ENCODE measurements at places on chromosomes 11 and 22.

DNA sequence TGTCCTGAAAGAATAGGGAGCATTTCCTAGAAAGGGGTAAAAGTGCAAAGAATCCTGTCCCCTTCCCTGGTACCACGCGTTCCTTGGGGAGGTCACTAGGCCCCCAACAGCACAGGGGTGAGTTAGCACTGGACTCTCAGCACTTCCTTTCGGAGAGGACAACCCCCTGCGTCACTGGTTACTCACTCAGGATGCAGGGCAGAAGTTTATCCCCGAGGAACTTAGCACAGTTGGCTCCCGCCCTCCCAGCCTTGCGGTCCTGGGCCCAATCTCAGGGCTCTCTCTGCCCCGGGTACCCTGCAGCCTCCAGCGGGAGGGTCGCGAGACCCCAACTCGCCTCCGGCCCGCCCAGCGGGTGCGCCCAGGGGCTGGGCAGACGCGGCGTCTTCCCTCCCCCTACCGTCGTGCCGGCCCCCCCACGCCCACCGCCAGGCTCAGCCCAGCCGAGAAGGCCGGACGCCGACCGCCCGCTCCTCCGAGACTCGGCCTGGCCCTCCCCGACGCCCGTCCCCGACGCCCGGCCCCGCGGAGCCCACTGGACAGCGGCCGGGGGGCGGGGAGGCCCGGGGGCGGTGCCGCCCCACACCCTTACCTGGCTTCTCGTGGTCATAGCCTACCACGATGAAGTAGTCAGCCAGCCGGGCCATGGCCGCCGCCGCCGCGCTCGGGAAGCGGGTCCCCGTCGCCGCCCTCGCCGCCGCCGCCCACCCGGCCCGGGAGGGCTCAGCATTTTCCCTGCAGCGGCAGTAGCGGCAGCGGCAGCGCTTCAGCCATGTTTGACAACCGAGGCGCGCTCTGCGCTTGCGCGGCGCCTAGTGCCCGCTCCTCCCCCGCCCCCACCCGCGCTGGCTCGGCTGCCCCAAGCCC lies at the start of gene SBF2:
TSS of gene SBF2 (minus strand) at position 797 of the 867 bp plus-strand sequence. CDS start at position 647, 150 bp downstream.
- DNase-seq = peak; percentile 85

DNA sequence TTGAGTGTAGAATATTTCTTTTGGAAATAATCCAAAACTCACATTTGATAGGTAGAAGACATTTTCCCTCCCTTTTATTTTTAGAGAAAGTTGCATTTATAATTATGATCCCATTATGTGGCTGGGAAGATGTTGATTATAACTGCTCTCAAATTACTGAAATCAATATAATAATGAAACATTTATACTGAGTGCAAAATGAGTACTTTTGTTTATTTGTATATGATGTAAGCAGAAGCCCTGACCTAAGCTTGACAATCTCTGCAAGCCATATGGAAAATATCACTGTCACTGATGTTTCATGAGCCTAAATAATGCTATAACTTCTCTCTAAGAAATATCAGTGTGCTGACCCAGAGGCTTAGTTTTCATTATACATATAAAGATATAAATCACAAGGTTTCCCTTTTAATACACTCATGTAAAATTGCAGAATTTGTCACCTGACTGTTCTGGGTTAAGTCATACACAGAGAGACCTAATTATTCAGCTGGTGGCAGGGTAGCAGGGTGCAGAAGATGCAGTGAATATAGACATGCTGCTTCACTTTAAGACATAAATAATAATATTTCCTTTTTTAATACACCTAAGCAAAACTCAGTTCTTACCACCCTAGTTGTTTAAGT lies 99.2 kb downstream of the BBOX1 start:
- DNase-seq = no peak

GRCh38 chr11:1708716-1709115 lies 11.7 kb downstream of the KRTAP5-6 start:
- no peak for DNase-seq

DNA sequence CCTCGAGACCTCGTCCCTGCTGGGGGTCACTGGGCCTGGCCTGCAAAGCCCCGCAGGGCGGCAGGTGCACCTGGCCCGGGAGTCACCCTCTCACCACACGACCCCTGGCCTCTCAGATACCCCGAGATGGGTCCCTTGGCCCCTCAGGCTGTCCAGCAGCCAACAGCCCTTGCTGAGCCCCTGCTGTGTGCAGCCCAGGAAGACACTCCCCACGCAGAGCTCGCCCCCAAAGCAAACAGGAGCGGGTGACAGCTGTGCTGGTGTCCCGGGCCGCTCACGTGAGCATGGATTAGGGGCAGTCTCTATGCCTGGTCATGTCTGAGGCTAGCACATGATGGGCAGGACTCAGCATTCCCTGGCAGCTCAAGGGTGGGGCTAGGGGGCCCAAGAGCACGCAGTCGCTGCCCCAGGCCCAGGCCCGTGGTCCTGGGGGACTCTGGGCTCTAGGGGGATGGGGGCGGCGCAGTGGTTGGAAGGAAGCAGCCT lies 31.3 kb downstream of the WNT7B start:
- no peak for DNase-seq

- DNase-seq = no peak
Measured at GRCh38 chr11:60242740-60243239, at the start of gene MS4A4E. MS4A4E (minus strand) TSS chr11:60243137; CDS start chr11:60230055, 13,082 bp downstream.

GRCh38 chr11:118914987-118915386 lies 10.7 kb downstream of the BCL9L start:
- no peak for DNase-seq

- DNase-seq = no peak
Measured at GRCh38 chr11:73186294-73186850, 31.7 kb upstream of the P2RY2 start.

DNA sequence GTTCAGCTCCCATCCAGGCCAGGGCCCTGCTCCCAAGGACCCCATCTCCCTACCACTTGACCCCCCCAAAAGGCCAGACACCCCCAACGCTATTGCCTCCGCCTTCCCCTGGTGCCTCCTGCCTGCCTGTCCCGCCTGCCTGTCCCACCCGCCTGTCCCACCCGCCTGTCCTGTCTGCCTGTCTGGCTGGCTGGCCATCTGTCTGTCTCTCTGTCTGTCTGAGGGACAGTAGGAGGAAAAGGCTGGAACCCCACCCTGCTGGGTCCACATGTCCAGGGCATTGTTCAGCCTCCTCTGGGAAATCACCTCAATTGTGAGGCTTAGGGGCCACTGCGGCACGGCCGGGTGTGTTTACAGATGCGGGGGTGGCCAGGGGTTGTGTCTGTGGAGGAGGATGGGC lies 25.3 kb upstream of the CBX7 start:
- DNase-seq = no peak

DNA sequence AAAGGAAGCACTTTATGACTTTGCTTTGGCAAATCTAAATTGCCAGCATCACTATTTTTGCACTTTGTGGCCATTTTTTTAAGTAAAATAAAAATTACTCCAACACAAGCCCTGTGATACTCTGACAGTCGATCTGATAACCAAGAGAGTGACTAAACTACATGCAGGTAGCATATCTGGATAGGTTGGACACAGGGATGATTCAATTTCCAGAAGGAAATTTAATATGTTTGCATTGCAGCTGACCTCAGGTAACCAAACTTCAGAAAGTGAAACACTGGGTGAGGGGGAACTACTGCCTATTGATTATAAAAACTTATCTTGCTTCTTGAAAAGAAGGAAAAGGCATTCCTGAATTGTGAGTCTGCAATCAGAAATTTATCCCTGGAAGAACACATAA lies 13.9 kb downstream of the OR5B3 start:
- peak; percentile 5 for DNase-seq

DNA sequence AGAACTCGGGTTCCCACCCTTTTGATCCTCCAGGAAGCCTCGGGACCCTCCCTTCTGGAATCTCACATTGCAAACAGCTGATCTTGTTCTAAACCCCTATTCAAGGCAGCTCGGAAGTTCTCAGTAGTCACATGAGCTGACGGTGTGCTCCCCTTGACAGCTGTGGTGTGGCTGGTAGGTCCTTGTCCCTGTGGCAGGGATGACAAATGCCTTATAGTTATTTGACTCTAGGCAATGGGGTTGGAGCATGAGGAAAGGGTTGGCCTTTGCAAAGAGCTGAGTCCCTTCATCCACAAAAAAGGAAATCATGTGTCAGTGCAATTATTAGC lies 23.6 kb downstream of the EIF4G2 start:
- no peak for DNase-seq

DNA sequence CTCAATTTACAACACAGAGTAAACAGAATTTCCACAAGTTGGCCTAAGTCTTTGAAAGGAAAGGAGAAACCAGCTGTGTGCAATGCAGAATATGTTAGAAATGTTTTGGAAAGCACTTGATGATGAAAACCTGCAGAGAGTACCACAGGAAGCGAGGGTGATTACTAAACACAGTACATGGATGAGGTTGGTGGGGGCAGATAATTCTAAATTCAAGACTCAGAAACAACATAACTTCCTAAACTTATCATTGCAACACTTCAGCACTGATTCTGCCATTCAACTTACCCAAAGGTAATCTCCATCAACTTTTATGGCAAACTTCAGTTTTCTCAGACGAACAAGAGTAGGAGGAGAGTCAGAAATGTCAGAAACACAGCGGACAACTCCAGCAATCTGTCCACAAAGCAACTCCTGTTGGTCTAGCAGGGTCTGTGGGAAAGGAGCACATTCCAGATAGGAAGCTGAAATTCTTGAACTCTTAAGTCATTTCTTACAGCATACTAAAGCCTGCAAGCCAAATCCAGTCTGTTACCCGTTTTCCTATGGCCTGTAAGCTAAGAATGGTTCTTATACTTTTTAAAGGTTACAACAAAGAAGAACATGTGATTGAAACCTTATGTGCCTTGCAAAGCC lies 6.8 kb downstream of the HPS4 start:
- DNase-seq = peak; percentile 86

GRCh38 chr22:41448189-41448808 lies 1.7 kb upstream of the TOB2 start:
- DNase-seq = peak; percentile 99
